Activated CD4-positive, alpha-beta T cell treated with anti-CD3 and anti-CD28 coated beads, Interleukin-2, amount 50 U/mL, for 4 hours (primary cell): ENCODE measurements at places on chromosomes 1 and 21.

- no peak for DNase-seq
These were observed 19.1 kb upstream of the TMEM183A start for GRCh38 chr1:202987922-202988583.

DNA sequence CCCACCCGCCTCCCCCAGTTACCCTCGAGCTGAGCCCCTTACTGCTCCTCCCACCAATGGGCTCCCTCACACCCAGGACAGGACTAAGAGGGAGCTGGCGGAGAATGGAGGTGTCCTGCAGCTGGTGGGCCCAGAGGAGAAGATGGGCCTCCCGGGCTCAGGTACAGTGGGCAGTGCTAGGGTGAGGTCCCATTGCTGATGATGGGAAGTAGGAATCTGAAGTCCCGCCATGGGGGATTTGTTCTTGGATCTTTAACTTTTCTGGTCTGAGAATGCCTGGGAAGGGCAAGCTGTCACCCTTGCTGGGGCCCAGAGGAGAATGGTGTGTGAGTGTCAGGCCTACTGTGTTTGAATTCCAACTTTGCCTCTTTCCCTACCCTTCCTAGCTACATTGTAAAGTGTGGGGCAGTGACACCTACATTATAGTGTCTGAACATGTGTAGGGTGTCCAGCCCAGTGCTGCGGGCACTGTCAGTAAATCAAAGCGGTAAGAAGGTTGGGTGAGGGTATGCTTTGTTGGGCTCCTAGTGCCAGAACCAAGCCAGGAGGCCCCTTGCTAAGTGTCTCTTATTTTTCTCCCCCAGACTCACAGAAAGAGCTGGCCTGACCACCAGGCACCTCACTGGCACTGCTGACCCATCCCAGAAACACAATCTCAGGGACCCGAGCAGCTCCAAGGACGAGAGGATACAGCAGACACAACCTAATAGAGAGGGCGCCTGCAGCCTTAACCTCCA, 44.7 kb downstream of the YARS1 start:
- no peak for DNase-seq

DNA sequence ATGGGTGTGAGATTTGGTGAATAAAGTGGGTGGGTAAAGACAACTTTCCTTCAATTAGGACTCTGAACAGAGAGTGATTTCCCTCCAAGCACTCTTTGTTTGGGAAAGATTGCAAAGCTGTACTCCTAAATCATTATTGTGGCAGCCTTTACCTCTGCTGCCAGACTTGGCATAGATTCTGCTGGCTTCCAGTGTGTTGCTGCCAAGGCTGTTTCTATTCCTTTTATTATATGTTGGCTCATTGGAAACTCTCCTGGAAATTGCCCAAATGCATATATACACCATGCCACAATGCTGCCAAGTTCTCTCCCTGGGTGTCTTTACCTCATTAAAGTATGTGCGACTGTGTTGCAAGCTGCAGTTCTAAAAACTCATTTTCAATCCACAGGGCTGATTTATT, 668.0 kb downstream of the MRPL39 start:
- DNase-seq = no peak

GRCh38 chr1:53188099-53188498, 8.5 kb upstream of the CPT2 start:
- no peak for DNase-seq

DNA sequence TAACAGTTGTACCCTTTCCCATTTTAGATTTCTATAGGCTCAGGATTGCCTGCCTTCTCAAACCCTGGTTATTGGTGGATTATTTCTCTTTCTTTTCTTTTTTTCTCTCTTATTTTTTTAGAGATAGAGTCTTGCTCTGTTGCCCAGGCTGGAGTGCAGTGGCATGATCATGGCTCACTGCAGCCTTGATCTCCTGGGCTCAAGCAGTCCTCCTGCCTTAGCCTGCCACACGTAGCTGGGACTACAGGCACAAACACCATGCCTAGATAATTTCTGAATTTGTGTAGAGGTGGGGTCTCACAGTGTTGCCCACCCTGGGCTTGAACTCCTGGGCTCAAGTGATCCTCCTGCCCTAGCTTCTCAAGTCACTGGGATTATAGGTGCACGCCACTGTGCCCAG, 58.8 kb downstream of the UCK2 start:
- no peak for DNase-seq

DNA sequence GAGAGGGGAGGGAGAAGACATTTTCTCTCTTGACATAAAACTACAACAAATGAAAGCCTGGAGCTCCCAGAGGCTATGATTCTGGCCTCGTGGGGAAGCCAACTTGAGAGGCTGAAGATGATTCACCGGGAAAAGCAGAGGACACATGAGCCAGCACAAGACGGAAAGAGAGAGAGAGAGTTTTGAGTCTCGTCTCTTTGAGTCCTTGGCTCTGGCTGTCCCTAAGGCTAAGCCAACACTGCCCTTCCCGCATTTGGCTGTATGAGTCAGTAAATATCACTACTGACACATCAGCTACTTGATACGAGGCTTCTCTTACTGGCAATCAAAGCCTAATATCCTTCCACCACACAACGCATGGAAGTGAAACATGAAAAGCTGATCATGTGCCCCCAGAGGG, 95.5 kb downstream of the GRIK3 start:
- no peak for DNase-seq

GRCh38 chr1:97929874-97930851, 9.3 kb upstream of the DPYD start:
- no peak for DNase-seq

GRCh38 chr1:239505094-239505493, 118.7 kb downstream of the CHRM3 start:
- no peak for DNase-seq

- DNase-seq = no peak
These were observed 177.7 kb downstream of the VAV3 start for GRCh38 chr1:107787299-107787698.

DNA sequence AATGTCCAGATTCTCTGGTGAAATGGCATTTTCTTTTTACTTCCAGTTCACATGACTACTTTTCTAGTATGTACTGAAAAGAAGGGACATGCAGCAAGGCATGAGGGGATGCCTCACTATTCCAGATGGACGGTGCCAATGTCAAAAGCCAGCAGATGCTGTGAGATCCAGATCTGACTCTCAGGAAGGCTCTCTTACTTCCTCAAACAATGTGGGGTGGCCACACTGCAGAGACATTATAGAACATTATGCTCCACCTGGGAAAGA, 17.7 kb downstream of the CRYZ start:
- no peak for DNase-seq

DNA sequence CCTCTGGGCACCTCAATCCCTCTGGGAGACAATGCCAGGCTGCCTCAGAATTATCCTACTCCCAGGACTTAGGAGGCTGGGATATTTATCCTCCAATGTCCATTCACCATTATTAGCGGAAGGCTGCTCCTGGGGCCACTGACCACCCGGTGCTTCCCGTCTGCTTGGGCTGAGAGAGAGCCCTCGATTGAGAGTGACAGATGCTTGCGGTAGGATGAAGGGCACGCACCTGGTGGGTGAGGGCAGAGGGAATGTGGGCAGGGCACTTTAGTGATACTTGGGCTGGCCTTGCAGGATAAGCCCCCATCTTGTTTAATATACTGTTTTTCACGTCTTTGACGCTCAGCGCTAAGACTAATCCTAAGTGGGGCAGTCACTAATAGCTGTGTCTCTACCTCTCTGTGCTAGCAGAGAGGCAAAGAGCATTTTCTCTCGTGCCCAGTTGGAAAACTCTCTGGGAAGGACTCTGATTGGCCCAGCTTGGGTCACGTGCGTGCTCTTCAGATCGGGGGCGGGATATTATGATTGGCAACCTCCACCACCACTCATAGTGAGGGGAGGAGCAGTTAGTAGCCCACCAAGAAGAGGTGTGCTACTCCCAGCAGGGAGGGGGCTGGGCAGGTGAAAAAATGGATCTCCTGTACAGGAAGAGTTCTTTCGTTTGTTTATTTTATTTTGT, 10.6 kb upstream of the PARS2 start:
- DNase-seq = no peak

DNA sequence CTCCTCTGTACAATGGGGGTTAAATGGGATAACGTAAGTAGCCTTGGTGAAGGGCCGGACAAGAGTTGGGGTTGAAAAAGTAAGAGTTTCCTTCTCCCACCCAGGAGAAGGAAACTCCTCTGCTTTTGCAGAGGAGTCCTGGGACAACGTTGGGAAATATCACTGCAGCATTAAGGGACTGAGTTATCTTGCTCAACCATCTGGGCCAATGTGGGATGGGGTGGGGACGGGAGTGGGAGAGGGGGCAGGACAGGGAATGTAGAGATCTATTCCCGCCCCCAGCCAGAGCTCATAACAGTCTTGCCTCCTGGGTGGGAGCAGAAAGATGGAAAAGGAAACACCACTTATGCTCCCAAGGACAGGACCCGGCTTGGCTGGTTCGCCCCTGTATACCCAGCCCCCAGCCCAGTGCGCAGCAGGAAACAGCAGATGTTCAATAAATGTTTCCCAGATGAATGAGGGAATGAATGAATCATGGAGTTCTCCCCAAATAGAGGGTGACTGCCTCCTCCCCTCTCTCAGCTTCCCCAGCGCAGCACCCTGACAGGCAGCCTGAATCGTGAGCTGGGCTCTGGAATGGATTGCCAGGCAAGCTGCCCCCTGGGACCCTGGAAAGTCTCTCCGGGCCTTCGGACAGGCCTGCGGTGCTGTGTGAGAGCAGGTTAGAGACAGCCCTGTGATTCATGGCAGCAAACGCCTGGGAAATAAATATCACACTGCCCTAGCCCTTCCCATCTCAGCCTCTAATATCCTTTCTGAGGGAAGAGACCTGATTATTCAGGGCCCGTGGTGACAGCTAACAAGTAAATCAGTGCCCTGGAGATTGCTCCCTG, 24.8 kb downstream of the FBXO2 start:
- no peak for DNase-seq

GRCh38 chr21:44583800-44584147, 3.4 kb upstream of the KRTAP10-5 start:
- DNase-seq = peak; percentile 34

DNA sequence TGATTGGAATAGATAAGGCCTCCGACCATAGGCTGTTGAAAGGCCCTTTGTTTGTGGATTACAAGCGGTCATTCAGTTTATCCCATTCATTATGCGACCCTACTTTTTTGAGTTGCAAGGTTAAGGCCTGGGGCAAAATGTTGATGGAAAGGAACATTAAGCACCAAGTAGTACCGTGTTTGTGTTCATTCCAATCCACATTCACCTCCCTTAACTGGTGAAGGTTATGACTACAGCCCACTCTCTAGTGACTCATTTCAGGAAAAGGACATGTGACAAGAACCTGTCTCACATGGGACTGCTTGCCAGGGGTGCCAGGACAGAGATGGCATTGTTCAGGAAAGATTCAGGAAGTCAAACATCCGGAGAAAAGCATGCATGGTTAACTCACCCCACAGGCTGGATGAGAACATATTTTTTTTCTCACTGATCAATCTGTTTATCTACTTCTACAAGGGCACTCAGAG, 81.6 kb downstream of the CD58 start:
- DNase-seq = no peak

DNA sequence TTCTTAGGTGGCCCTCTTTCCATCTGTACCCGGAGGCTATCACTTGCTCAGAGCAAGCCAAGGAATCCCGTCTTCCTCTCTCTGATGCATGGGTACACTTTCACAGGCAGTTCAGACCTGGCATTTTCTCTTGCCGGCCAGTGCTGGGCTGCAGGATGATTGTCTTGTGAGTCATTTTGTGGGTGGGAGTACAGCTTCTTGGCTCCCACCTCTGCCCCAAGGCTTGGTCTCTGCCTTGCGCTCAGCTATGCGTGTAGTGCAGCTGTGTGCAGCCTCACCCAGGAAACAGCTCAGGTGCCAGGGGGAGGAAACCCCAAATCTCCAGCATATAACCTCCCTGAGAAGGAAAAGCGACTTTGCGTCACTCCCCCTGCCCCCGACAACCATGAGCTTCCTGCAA, 3.9 kb upstream of the AJAP1 start:
- DNase-seq = no peak

GRCh38 chr1:151935154-151935553, 25.8 kb upstream of the THEM4 start:
- DNase-seq = no peak
